ENCODE measurements at places on chromosomes 4 and X.

- no peak for DNase-seq
Measured at GRCh38 chr4:139606579-139607501, 50.8 kb upstream of the SETD7 start.

DNA sequence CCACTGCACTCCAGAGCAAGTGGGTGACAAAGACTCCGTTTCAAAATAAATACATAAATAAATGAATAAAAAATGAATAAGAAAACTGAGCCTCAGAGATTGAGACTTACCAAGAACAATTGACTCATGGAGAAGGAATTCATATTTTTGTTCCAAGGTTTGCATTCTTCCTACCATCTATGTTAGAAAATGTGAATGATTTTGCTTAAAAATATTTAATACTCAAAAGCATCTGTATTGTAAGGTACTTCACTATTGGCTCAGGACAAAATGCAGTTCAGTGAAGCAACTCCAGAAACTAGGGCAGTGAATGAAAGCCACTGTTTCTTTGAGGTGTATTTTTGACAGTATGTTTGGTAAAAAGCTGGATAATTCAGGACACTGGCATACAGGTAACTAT lies 54.1 kb downstream of the XAGE2 start:
- DNase-seq, result no peak

DNA sequence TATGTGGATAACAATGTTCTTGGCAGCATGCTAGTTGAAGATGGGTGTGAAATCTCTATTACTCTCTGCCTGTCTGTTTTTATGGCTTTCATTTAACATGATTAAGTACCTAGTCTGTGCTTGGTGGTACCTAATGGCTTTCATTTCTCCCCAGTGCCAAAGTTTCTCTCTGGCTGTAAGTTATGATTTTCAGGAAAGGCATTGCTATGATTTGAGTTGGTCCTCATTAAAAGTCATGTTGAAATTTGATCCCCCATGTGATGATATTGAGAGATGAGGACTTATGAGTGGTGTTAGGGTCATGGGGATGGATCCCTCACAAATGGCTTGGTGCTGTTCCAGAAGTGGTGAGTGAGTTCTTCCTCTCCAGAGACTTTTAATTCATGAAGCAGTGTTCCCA lies 162.4 kb upstream of the IL15 start:
- DNase-seq, result no peak

- DNase-seq, result no peak
Measured at GRCh38 chr4:160353548-160353947, 1250.7 kb downstream of the RAPGEF2 start.

GRCh38 chr4:31234494-31234893 lies 514.3 kb downstream of the PCDH7 start:
- no peak for DNase-seq

- DNase-seq, result no peak
Measured at GRCh38 chrX:2898846-2899512, 30.2 kb downstream of the ARSD start.

DNA sequence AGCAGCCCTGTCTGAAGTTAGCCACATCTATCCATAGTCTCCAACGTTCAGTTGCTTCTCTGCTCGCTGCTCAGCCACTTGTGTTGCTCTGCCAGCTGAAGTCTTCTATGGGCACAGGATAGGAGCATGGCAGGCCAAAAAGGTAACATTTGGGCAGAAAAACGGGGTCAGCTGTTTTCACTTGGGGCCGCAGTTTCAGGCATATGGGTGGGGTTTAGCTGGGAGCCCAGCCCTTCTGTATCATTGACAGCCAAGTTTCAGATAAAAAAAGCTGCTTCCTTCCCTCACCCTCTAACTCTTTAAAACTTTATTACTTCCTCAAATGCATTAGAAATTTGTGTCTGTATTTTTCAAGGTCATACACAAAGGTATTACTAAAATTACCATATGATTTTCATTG lies 18.4 kb upstream of the MANBA start:
- no peak for DNase-seq

GRCh38 chrX:133921764-133922389 lies 63.5 kb downstream of the GPC3 start:
- DNase-seq, result no peak

DNA sequence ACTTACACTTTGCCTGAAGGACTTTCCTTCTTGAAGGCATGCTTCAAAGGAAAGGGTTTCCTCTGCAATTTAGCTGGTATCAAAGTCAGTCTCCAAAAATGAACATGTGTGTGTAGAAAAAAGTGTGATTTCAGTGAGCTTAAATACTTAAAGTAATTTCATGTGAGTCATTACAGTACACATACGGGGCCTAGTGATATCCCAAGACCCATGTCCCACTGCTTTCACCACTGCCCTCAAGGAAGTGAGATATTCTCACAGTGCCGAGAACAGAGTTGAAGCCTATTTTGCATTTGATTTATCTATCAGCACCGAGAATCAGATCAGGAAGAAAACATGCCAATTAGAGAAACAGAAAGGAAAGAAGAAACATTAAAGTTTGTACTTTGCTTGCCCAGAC lies 61.0 kb downstream of the CHST7 start:
- no peak for DNase-seq

GRCh38 chr4:129623233-129623875 lies 527.4 kb downstream of the C4orf33 start:
- DNase-seq, result no peak

DNA sequence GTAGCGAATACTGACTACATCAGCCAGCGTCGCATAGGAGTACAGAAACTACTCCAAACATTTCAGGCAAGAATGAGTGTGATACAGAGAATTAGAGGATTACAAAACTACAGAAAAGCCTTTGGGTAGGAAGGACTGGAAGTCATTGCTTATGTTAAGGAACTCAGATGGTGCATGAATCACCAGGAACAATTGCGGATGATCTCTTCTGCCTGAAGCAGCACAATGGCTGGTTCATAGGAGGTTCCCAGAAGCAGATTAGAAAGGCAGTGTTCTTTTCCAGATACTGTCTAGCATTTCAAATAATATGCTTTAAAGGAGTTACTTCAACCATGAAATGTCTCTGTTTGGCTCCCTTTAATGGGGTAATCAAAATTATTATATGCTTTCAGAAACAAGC lies 42.5 kb upstream of the MAP9 start:
- no peak for DNase-seq

DNA sequence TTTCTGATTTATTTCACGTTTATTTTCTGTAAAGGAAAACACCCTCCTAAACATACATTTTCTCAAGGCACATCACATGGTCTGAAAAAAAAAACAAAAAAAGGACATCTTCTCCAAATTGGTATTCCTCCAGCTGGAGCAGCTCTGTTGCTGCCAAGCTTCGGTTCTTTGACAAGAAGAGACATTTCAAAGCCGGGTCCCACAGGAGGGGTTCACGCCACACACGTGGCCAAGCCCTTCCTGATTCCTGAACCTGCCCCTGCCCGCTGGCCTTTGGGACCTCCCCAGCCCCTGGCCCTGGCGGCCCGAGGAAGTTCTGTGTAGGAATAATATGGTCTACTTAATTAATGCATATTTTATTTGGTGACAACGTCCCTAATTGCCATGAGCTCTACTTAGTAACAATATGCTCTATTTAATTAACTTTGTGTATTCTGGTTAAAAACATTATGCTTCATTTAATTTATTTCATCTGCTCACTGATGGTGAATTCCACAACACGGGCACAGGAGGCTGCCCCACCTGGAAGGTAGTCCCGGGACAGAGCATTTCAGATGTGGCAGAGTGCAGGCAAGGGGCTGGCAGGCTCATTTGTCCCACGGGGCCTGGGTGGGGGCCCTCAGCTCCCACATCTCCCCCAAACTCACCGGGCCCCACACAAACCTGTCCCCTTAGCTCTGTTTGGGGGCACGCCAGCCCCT lies 5.4 kb upstream of the RGS12 start:
- DNase-seq, result no peak

GRCh38 chr4:47747846-47748494 lies 89.9 kb downstream of the CORIN start:
- no peak for DNase-seq

DNA sequence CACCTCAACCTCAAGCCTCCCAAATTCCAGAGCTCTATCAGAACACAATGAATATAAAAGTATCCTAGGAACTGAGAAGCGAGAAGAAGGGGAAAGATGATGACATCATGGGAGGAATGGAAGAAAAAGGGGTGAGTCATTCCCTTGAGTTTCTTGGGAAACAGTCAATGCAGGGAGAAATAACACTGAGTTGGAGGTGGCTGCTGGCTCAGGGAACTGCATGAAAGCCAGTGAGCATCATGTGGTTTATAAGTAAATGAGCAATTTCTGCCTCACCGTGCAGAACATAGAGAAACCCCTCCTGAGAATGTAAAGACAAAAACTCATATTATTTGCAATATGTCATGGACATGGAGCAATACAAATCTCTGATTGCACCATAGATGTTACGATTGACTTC lies 73.3 kb downstream of the SHOX start:
- DNase-seq, result no peak

GRCh38 chrX:40563784-40564183 lies 17.0 kb upstream of the ATP6AP2 start:
- DNase-seq, result no peak

DNA sequence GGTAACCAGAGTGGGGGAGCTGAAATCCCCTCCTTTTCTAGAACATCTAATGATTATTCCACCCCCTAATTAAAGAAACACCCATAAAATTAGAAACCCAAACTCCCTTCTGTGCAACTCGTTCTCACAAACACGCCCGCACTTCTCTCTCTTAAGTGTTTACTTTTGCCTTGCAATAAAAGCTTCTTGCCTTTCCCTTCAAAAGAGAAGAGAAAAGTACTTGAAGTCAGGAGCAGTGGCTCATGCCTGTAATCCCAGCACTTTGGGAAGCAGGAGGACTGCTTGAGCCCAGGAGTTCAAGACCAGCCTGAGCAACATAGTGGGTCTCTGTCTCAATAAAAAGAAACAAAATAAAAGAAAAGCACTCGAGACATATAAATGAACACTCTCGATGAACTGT lies 3.6 kb upstream of the GPR173 start:
- DNase-seq, result no peak

GRCh38 chrX:5632061-5632614 lies 596.5 kb downstream of the NLGN4X start:
- DNase-seq, result no peak

DNA sequence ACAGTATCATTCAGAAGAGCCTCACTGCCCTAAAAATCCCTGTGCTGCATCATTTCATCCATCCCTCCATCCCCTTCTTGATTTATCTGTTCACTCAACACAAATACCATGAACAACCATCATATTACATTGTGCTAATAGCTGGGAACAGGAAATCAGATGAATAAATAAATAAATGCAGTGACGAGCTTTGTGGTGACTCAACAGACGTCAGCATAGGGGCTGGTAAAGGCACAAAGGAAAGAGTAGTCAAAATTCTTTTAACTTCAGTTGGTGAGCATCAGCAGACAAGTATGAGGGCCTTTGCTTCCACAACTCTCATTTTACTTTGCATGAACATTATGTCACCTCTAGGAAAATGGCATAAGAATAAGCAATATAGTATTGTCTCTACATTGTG lies 65.5 kb downstream of the EDNRA start:
- no peak for DNase-seq

DNA sequence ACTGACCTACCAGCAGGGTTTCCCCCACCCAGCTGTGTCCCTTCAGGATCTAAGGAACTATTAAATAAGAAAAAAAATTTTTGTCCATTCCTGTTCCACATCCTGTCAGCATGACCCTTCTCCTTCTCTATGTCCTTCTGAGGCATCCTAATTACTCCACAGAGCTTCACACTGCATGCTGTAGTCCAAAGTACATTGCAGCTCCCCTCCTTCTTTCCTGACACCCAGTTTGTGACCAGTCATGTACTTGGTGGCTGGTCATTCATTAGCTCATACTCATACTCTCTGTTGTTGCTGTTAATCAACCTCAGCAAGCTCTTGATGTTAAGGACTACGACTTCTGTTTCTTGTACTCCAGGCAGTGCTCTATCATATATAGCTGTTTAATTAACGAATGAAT lies 2.4 kb upstream of the EGF start:
- DNase-seq, result no peak

DNA sequence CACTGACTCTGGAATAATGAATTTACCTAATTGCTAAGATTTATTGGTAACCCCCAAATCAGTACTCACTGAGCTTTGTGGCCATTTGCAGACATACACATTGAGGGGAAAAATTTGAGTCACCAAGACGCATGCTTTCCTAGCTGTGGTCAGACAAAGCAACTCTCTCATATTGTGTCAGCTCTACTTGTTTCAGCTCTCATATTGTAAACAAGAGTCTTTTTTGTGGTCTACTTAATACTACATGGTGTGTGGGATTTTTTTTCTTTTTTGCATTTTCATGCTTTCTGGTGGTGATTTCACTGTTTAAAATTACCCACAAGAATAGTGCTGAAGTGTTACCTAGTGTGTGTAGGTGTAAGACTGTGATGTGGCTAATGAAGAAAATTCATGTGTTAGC lies 428.2 kb upstream of the GALNT7 start:
- no peak for DNase-seq

- no peak for DNase-seq
Measured at GRCh38 chrX:84187533-84188319, at the start of gene RPS6KA6. RPS6KA6 (minus strand) TSS chrX:84188199; CDS start chrX:84187899, 300 bp downstream.

GRCh38 chrX:41180194-41180908 lies 95.1 kb downstream of the USP9X start:
- no peak for DNase-seq

DNA sequence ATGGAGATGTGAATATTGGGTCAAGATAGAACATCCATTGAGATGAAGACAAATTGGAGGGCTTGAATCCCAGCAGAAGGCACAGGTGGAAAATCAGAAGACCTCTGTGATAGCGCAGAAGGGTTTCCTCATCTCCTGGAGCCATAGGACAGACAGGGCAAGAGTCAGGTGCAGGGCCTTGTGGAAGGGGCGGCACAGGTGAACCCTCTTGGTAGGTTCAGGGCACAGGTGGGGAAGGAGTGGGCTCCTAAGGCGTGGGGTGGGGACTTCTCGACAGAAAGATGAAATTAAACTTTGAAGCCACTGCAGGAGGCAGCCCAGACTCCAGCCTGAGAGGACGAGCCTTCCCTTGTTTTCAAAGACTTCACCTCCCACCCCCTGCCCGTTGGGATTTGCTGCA lies 9.3 kb upstream of the RGS12 start:
- DNase-seq, result no peak

DNA sequence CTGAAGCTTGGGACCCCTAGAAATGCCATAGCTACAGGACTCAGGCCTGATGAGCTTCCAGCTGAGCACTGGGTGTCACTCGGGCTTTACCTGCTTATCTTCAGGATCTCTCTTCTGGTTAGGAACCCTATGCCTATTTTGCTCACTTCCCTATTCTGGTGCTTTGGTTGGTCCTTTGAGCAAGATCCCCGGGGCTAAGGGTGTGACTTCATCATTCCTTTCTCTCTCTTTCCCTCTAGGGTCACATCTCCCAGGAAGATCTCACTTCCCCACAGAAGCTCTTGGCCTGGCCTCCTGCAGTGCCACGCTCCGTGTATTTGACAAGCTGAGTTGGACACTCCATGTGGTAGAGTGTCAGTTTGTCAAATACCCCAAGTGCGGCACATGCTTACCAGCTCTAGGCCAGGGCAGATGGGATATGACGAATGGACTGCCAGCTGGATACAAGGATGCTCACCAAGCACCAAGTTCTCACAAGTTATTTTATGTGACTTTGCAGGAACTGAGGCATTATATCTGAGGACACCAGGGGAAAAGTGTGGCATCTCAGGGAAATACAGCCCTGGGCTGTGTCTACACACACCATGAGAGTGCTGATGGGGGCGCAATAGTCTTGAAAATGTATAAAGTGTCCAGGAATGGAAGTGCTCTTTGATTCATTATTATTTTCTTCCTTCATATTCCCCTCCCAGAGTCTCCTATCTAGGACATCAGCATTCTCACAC lies 21.1 kb downstream of the VSIG4 start:
- DNase-seq, result no peak

Data from stimulated activated CD4-positive, alpha-beta T cell treated with anti-CD3 and anti-CD28 coated beads, Interleukin-1b, Interleukin-23, amount 100 ng/mL, for 1 hour (primary cell).